AG20443 (cell line): ENCODE measurements at places on chromosomes 7 and 10.

DNA sequence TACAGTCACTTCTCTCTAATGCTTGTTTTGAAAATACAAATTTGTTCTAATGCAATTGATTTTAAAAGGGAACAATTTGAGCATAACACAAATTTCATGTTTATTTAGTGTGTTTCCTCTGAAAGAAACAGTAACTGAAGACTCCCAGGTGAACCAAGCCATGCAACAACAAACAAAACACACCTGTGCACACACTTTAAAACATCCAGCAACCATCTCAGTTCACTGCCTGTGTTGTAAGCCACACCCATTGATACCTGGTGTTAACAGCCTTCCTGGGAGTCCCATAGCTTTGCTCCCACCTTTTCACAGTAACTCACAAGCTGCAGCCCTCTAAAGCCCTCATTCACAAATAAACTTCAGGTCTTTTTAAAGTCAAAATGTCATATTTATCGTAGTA is 89.3 kb downstream of the DOCK4 start:
- no peak for DNase-seq

DNA sequence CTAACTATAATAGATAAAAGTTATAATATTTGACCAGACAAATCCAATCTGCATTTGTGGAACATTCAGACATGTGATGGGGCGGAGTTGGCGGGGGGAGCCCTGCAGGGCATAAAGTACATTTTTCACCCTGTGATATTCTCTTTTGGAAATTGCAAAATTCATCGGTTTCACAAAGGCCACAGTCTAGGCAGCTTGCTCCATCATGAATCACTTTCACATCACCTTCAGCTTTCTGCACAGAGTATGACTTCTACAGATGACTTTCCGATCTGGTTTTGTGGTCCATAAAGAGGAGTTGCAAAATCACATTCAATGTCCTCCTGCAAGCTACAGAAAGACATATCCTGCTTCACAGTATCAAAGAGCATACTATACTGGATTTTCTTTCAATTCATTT is 51.4 kb upstream of the APBB1IP start:
- DNase-seq = no peak

DNA sequence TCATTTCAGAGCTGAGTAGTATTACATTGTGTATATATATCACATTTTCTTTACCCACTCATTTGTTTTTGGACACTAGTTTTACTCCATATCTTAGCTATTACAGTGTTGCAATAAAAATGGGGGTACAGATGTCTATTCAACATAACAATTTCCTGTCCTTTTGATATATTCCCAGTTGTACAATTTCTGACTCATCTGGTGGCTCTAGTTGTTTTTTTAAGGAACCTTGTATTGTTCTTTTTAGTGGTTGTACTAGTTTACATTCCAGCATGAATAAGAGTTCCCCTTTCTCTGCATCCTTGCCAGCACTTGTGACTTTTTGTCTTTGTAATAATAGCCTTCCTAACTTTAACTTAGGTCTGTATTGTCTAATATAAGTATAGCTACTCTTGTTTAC is 739.9 kb downstream of the XPNPEP1 start:
- no peak for DNase-seq

DNA sequence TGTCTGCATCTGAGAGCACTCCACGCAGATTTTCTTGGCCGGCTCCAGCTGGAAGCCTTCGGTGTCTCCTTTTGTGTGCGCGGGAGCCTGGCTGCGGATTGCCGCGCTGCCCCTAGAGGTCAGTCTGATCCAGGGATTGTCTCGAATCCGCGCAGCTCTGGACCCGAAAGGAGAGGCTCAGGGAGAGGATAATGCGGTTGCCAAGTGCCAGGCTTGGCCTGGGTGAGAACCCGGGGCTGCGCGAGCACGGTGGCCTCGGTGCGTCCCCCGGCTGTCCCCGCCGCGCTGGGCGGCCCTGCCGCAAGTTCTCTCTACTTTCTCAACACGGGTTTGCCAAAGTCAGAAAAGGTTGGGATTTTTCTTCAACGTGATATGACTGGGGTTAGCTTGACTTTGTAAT is 140.9 kb downstream of the ADCYAP1R1 start:
- peak; percentile 84 for DNase-seq

GRCh38 chr7:72020311-72020710 is 391.8 kb downstream of the CALN1 start:
- no peak for DNase-seq
